ENCODE measurements at places on chromosomes 1 and 21.

DNA sequence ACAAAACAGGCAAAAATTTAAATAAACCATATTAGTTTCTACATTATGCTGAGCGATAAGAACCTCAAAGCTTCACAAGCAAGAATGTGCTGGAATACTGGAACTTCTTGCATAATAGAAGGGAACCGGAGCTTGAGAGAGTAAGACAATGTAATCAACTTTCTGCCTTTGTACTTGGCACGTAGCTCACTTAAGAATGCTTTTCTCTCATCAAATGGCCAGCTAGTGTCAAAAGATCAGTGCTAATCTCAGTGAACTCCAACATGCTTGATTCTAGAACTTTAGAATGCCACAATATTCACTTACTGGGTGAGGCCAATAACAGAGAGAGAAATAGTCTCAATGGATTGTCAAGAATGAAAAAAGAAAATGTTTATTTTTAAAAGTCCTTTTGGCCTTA lies 486.1 kb upstream of the LRRC7 start:
- no peaks in the 10 kb centered on the region for H3K36me3 ChIP-seq
- H3K4me3 ChIP-seq: no peak overlapping the region
- DNase-seq: no peak
- no peaks in the 10 kb centered on the region for H3K4me1 ChIP-seq

GRCh38 chr1:197920067-197920396 lies 2.9 kb downstream of the LHX9 start:
- H3K36me3 ChIP-seq: no peaks in the 10 kb centered on the region
- no peak overlapping the region for H3K27ac ChIP-seq
- no peak overlapping the region for H3K4me3 ChIP-seq

GRCh38 chr21:45379901-45380330 lies 25.0 kb upstream of the COL18A1 start:
- H3K27ac ChIP-seq: peak overlapping the region; percentile 84
- no peaks in the 10 kb centered on the region for H3K36me3 ChIP-seq
- peaks cover 23% of the 10 kb centered on the region for H3K4me1 ChIP-seq
- no peak for DNase-seq
- no peaks in the 10 kb centered on the region for H3K27me3 ChIP-seq

DNA sequence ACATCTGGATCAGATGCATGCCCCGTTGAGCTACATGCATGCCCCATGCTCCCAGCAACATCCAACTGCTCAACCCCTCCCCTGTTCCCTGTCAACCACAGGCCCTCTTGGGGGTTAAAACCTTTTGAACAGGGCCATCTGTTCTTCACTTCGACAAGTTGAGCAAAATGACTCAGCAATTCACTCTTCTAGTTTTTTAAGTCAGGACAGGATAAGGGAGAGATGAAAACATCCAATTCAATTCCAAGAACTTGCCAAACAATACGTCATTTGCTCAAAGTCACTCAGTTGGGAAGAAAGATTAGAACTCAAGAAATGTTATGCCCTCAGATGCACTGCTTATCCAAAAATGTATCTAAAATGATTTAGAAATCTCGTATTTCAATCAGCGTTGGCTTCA lies 46.1 kb upstream of the MTF2 start:
- no peak overlapping the region for H3K4me3 ChIP-seq
- no peak for DNase-seq
- H3K36me3 ChIP-seq: no peaks in the 10 kb centered on the region
- no peaks in the 10 kb centered on the region for H3K27me3 ChIP-seq

DNA sequence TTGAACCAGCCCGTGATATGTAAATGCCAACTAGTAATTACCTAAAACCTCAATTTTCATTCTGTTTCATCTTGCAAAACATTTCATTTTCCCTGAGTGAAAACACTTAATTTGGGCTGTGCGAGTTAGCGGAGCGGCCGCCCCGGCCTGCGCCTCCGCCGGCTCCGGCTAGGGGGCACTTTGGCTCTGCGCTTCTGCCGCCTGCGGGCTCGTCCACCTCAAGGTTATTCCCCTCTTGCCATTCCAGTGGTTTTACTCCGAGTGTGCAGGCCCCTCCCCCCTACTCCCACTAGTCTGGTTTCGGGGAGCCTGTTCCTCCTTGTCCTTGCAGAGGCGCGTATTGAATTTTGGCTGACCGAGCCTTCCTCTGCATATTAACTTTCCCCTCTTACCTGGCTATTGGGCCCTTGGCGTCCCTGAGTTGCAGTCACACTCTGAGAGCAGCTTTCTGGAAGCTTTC lies 55.6 kb downstream of the PEX14 start:
- no peaks in the 10 kb centered on the region for H3K36me3 ChIP-seq
- peaks cover 25% of the 10 kb centered on the region for H3K4me1 ChIP-seq
- no peak overlapping the region for H3K4me3 ChIP-seq
- H3K27me3 ChIP-seq: no peaks in the 10 kb centered on the region

- no peak overlapping the region for H3K4me3 ChIP-seq
- H3K4me1 ChIP-seq: peaks cover 12% of the 10 kb centered on the region
- H3K27ac ChIP-seq: no peak overlapping the region
- no peak for DNase-seq
- no peaks in the 10 kb centered on the region for H3K36me3 ChIP-seq
- H3K27me3 ChIP-seq: no peaks in the 10 kb centered on the region
These were observed 69.2 kb downstream of the OBSCN start for GRCh38 chr1:228276901-228277490.

GRCh38 chr1:169784102-169784501 lies 10.6 kb downstream of the METTL18 start:
- DNase-seq: no peak
- H3K27ac ChIP-seq: no peak overlapping the region
- no peaks in the 10 kb centered on the region for H3K36me3 ChIP-seq

- H3K4me1 ChIP-seq: no peaks in the 10 kb centered on the region
- H3K36me3 ChIP-seq: no peaks in the 10 kb centered on the region
- H3K27me3 ChIP-seq: no peaks in the 10 kb centered on the region
These were observed 41.6 kb upstream of the LRRC3 start for GRCh38 chr21:44413566-44414290.

DNA sequence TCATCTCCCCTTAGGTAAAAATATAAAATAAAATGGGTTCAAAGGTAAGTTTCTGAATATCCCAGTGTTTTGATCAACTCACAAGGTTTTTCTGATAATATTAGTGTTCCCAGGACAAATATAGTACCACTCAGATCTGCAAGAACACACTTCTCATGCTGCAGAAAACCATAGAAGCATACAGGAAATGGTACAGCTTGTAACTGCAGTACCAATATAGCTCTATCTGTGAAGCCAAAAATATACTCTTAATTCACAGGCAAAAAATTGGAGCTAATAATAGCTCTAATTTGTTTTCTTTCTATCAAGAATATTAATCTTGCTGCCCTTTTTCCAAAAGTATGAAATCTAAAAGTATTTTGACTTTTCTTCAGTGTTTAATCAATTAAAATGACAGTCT lies 13.2 kb downstream of the VPS45 start:
- H3K36me3 ChIP-seq: no peaks in the 10 kb centered on the region
- H3K27me3 ChIP-seq: no peaks in the 10 kb centered on the region
- DNase-seq: no peak
- no peaks in the 10 kb centered on the region for H3K4me1 ChIP-seq

DNA sequence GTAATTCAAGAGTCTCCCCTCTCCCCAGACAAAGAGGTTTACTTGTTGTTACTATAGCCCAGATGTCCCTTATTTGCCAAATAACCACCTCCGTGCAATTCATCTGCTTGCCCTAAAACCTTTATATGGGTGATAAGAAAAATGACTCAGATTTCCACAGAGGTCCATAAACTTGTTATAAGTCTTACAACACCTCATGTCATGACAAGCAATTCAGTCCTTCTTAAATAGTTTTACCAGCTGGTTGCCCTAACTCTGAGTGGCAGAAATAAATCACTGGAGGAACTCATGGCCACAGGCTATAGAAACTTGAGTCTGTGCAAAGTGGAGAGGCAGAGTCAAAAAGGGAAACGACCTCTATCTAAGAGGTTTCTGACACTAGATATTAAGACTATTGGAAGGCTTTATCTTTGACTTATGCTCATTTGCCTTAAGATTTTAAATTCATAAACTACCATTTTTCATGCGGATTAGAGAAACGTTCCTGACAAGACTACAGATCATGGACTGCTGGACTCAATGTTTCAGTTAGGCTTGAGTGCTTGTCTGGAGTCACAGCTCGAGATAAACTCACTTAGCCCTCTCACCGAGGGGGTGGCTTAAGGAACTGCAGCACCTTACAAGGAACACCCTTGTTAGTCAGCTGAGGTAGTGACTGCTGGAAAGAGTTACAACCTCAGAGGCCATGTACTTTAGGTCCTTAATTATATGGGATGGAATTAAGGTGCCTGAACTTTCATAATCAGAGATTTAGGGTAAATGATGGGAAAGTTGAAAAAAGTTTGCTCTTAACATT lies 662.5 kb upstream of the USP24 start:
- no peaks in the 10 kb centered on the region for H3K27me3 ChIP-seq
- H3K36me3 ChIP-seq: no peaks in the 10 kb centered on the region
- no peaks in the 10 kb centered on the region for H3K4me1 ChIP-seq
- no peak for DNase-seq
- H3K27ac ChIP-seq: no peak overlapping the region

- no peak overlapping the region for H3K27ac ChIP-seq
- no peaks in the 10 kb centered on the region for H3K27me3 ChIP-seq
- no peaks in the 10 kb centered on the region for H3K4me1 ChIP-seq
- no peaks in the 10 kb centered on the region for H3K36me3 ChIP-seq
These were observed 70.4 kb downstream of the PRPF38A start for GRCh38 chr1:52474807-52475206.

- H3K4me1 ChIP-seq: peaks cover 17% of the 10 kb centered on the region
- no peak for DNase-seq
- no peak overlapping the region for H3K27ac ChIP-seq
- H3K4me3 ChIP-seq: no peak overlapping the region
These were observed 104.6 kb upstream of the F3 start for GRCh38 chr1:94646141-94646643.

- no peak within 1 kb of the TSS for H3K4me3 ChIP-seq
- no peak for DNase-seq
- H3K27ac ChIP-seq: no peak within 1 kb of the TSS
- no peaks in the 10 kb centered on the region for H3K4me1 ChIP-seq
- no peaks in the 10 kb centered on the region for H3K36me3 ChIP-seq
- no peaks in the 10 kb centered on the region for H3K27me3 ChIP-seq
These were observed at the start of gene TFF1 for GRCh38 chr21:42366292-42367010. TFF1 (minus strand) TSS chr21:42366535; CDS start chr21:42366495, 40 bp downstream.

DNA sequence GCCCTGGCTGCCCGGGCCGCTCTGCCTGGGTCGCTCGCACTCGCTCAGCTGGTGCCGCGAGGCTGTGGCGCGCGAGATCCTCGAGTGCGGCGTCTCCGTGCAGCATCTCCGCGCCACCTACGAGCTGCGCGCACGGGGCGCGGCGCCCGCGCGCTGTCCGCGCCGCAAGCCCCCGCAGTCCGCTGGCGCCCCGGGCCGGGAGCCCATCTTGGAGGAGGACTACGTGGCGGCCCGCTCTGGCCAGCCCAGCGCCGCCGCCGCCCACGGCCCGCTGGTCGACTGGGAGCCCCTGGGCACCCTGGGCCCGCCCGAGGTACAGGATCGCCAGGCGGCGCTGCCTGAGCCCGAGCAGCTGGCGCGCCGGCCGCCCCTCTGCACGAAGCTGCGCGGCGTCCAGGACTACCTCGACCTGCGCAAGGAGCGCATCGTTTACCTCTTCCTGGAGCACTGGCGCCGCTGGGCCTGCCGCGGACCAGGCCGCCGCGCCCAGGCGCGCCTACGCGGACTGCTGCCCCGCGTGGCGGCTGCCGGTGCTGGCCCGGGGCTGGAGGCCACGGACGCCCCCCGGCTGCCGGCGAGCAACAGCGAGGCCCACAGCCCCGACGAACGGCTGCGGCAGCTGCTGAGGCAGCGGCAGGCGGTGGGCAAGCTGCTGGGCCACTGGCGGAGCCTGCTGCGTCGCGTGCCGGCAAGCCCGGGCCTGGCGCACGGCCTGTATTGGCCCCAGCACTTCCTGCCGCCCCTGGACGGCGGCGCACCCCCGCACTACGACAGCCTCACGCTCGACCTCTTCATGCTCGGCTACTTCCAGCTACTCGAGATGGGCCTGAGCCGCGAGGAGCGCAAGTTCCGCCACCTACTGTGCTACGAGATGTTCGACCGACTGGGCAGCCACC lies 10.9 kb downstream of the TNFRSF25 start:
- no peak overlapping the region for H3K4me3 ChIP-seq
- H3K36me3 ChIP-seq: no peaks in the 10 kb centered on the region
- no peaks in the 10 kb centered on the region for H3K27me3 ChIP-seq
- no peak overlapping the region for H3K27ac ChIP-seq

- no peak overlapping the region for H3K27ac ChIP-seq
- H3K4me3 ChIP-seq: no peak overlapping the region
- H3K4me1 ChIP-seq: no peaks in the 10 kb centered on the region
- no peaks in the 10 kb centered on the region for H3K27me3 ChIP-seq
- no peak for DNase-seq
These were observed 24.0 kb upstream of the KRTAP21-1 start for GRCh38 chr21:30779249-30779648.

- no peak for DNase-seq
- no peak overlapping the region for H3K4me3 ChIP-seq
- no peaks in the 10 kb centered on the region for H3K36me3 ChIP-seq
- no peaks in the 10 kb centered on the region for H3K27me3 ChIP-seq
- H3K4me1 ChIP-seq: no peaks in the 10 kb centered on the region
- no peak overlapping the region for H3K27ac ChIP-seq
These were observed 64.9 kb downstream of the PRKACB start for GRCh38 chr1:84208935-84209334.

DNA sequence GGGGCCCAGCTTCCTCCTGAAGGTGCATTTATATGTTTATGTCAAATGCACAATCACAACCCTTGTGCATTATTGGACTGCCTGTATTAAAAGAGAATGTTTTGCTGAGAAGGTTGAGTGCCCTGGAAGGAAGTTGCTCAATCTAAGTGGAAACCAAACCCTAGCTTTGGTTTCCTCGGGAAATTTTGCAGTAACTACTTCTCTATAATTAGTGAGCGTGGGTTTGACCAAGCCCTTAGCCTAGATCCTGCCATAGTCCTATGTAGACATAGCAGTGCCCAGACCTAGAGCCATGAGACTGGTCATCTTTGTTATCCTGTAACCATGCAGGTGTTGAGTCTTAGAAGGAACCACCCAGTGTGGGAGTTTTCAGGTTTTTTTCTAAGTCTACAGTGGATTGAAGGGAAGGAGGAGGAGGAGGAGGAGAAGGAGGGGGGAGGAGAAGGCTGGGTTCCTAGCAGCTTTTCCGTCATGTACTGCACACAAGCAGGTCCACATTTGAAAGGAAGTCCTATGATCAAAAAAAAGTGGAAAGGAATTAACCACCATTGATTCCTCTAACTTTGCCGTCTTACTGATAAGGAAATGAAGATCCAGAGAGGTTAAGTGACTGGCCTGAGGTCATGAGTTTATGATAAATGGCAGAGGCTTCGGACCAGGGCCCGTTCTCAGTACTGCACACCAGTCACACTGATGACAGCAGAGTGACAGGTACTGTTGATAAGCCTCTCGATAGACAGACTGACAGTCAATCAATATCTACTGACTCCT lies 72.2 kb upstream of the LYST start:
- H3K4me3 ChIP-seq: no peak overlapping the region
- H3K36me3 ChIP-seq: no peaks in the 10 kb centered on the region
- no peak for DNase-seq

DNA sequence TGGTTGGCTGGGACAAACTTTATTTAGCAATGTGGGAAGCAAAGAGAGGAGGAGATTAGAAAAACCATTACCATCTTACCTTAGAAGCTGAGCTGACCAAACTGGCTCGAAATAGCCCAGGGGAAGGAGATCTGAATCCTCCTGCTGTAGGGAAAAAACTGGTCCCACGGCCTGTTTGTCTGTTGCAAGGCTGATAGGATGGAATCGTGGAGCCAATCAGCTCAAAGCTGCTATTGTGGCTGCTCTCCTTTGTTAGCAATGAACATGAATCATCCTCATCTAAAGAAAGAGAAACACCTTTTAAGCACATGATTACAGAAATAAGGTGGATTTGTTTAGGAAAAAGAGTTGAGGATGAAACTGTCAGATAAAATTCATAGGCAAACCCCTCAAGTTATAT lies 21.5 kb downstream of the CLSPN start:
- H3K27me3 ChIP-seq: no peaks in the 10 kb centered on the region

GRCh38 chr1:25195835-25196234 lies 36.5 kb downstream of the SYF2 start:
- H3K4me3 ChIP-seq: no peak overlapping the region
- H3K36me3 ChIP-seq: no peaks in the 10 kb centered on the region
- H3K27me3 ChIP-seq: no peaks in the 10 kb centered on the region
- no peak for DNase-seq

Data from body of pancreas (tissue), 4 donors.